ENCODE measurements at places on chromosomes 7 and 10. TPM values are rescaled to one million over a fixed set of nuclear protein-coding genes. Genes with fewer than 3 reads are reported as not detected.

GRCh38 chr10:95559471-95559870 lies 1.7 kb downstream of the SORBS1 start:
- no peak for DNase-seq

- DNase-seq = peak; percentile 11
Measured at GRCh38 chr7:44608916-44609648, 2.7 kb downstream of the OGDH start.

DNA sequence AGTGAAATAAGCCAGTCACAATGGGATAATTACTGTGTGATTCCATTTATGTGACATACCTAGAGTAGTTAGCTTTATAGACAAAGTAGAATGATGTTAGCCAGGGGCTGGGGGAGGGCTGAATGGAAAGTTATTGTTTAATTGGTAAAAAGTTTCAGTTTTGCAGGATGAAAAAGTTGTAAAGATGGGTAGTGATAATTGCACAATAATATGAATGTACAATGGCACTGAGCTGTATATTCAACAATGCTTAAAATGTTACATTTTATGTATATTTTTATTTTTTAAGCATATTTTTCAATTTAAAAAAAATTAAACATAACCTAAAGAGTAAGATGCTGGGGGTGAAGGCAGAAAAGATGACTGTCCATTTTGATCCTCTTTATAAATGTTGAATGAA lies 216.1 kb upstream of the KAT6B start:
- no peak for DNase-seq

GRCh38 chr10:70456164-70456563 lies 14.7 kb upstream of the NODAL start:
- no peak for DNase-seq

DNA sequence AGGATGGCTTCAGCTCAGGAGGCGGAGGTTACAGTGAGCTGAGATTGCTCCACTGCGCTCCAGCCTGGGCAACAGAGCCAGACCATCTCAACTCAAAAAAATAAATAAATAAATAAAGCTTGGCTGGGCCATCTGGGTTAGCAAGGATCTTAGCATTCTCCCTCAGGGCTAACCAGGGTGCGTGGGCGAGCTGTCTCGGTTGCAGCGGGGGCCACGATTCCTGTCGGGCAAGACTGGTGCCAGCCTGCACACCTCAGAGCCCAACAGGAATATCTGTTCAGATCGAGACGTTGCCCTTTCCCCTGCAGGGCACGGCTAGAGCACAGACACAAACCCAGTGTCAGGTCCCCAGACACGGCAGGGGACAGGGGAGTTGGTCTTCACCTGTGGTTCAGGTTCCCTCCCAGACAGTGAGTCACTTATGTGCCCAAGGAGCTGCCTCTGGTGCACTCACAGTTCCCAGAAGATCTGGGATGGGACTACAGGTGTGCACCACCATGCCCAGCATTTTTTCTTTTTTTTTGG lies 75.5 kb upstream of the GTF2I start:
- no peak for DNase-seq

DNA sequence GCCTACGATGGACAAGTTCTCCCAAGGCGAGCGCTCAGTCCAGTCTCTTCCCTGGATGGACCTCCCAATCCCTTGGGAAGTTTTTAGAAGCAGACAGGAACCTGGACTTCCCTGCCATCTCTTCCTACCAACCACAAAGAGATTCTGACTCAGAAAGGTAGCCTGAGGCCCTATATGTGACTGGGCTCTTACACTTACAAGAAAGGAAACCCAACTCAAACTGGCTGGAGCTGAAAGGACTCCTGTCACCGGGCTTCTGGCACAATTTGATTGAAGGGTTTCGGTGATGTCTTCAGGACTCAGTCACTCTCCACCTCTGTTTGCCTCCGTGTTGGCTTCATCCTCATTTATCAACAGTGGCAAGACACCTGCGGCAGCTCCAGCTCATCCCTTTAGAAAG lies 3.7 kb upstream of the COL13A1 start:
- DNase-seq = peak; percentile 39

DNA sequence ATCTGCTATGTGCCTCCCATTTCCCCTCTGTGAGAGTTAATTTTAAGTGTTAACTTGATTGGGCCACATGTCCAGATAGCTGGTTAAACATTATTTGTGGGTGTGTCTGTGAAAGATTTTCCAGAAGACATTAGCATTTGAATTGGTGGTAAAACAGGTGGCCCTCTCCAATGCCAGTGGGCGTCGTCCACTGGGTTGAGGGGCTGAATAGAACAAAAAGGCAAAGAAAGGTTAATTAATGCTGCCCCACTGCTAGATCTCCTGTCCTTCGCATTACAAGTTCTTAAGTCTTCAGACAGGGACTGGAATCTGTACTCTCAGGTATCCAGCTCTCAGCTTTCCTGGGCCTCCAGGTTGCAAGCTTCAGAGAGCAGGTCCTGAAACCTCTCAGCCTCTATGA lies 1160.9 kb upstream of the LRRN3 start:
- DNase-seq = no peak

GRCh38 chr10:61987951-61988379 lies 86.5 kb downstream of the ARID5B start:
- no peak for DNase-seq

DNA sequence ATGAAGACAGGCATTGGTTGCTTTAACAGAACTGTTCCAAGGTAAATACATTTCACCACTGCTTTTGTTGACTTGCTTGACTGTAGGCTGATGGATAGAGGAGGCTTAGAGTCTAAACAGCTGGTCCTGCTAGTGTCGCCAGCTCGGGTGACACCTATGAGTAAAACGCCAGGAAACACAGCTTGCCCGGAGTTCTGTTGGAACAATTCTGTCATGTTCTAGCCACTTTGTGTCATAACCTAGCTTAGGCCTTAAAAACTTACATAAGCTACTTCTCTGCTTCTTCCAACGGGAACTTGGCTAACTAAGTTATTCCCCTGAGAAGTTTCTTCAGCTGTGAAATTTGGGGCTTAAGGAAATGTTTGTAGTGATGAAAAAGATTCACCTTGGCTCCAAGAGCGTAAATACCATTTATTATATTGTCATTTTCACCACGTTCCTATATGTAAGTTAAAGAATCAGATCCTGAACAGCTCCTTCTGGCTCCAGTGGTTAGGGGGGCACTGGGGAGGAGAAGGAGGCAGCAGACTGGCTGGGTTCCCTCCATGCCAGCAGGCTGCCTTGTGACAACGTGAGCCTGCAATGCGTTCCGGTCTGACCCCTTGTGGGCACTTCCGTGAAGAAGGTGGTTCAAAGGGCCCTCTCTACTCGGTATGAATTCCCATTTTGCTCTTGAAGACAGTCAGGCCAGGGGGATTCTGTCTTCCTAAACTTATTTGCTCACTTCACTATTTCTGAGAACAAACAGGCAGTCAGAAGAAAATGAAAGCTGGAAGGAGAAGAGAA lies 253.2 kb downstream of the BMPER start:
- no peak for DNase-seq

DNA sequence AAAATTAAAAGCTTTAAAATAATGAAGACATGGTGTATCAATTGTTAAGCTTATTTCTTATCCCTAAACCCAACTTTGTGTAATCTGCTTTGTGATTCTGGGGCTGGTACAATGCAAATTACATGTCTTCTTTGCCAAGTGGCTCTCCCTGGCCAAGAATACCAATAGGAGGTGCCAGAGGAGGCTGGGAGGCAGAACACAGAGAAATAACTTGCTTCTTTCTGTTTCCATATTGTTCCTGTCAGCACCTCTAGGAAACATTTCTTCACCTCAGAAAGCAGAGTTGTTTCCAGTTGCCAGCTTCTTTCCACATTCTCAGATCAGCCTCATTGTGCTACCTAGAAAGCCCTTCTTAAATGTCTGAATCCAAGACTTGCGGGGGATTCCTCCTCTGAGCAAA lies 174.4 kb downstream of the MDFIC start:
- DNase-seq = no peak

- DNase-seq = no peak
Measured at GRCh38 chr10:81876253-81877077, 1.5 kb downstream of the NRG3 start.

- no peak for DNase-seq
Measured at GRCh38 chr10:87615856-87616255, 43.8 kb upstream of the PAPSS2 start.

DNA sequence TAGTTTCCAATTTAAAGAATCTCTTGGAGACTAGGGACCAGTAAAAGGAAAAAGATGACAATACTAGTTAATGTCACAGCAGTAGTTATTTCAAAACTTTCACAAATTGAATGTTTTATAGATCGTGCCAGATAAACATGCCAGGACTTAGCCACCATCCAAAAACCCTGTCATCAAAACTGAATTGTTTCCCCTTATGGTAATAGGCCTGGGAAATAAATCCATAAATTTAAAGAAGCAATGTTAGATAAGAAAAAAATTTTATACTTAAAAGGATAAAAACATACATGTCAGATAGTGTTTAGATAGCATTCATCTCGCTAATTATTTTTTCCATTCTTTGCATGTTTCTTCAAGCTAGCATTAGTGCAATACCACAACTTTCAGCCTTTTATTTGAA lies 71.2 kb downstream of the SUGCT start:
- no peak for DNase-seq

GRCh38 chr7:134329614-134330346 lies 13.1 kb upstream of the SLC35B4 start:
- no peak for DNase-seq

- DNase-seq = no peak
Measured at GRCh38 chr7:107138696-107139420, 29.9 kb upstream of the HBP1 start.

Gene CTAGE8
- not detected for total RNA-seq

Gene C10orf62
- not detected for total RNA-seq

Gene MKX
- 100 TPM for total RNA-seq

Gene EBLN1
- not detected for total RNA-seq

Gene TYW1B
- total RNA-seq = 3.5 TPM

Gene HECW1
- total RNA-seq = 5.8 TPM

Gene HTRA1
- total RNA-seq = 52.4 TPM
